ENCODE measurements at places on chromosomes 7 and 10. TPM values are rescaled to one million over a fixed set of nuclear protein-coding genes. Genes with fewer than 3 reads are reported as not detected.
A peak's percentile ranks its signal among the peaks of the same experiment; 100 is the strongest.

DNA sequence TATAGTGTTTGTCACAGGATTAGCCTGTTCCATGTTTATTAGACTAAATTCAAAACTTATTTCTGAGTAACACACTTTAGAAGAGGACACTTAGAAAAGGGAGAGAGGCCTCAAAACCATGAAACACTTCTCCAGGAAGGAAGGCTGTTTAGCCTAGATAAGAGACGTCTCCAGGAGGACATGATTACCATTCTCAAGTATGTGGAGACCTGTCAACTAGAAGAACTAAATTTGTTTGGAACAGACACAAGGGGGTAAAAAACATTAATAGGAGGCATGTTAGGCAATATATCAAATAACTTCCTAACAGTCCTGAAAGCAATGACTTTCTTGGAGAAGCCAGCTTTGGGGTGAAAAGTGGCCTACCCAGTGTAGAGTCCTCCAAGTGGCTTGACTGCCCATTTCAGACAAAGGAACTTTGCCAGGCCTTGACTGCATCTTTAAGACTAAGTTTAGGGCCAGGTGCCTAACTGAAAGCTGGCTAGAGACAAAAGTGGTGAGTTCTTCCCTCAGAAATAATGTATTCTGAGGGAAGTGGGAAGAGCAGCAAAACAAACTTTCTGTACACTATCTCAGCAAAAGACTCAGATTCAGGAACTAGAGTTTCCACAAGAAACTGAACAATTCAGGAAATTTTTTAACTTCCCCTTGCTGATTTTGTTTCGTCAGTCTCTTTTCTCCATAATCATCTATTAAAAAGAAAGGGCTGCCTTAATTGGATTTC, 11.8 kb downstream of the NCOA4 start:
- peak overlapping the region; percentile 60 for H3K4me3 ChIP-seq
- H3K27me3 ChIP-seq, result no peaks in the 10 kb centered on the region
- peaks cover 34% of the 10 kb centered on the region for H3K36me3 ChIP-seq

DNA sequence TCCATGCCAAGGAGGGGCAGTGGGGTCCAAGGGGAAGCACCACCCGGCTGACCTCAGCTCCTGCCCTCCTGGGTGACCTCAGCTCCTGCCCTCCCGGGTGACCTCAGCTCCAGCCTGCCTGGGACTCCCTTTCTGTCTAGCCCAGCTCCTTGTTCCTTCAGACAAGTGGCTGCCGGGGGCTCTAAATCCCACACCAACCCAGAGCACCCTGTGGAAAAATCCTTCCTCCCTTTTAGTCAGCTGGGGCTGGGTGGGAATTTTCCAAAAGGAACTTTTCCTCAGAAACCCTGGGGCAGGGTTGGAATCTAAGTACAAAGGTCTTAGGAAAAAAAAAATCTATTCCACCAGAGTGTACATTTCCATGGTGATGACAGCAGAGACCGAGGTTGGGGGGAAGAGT, 36.3 kb downstream of the AKR1B1 start:
- H3K27ac ChIP-seq, result no peak overlapping the region
- H3K4me3 ChIP-seq, result no peak overlapping the region
- H3K36me3 ChIP-seq, result no peaks in the 10 kb centered on the region
- no peak for DNase-seq
- no peaks in the 10 kb centered on the region for H3K27me3 ChIP-seq

DNA sequence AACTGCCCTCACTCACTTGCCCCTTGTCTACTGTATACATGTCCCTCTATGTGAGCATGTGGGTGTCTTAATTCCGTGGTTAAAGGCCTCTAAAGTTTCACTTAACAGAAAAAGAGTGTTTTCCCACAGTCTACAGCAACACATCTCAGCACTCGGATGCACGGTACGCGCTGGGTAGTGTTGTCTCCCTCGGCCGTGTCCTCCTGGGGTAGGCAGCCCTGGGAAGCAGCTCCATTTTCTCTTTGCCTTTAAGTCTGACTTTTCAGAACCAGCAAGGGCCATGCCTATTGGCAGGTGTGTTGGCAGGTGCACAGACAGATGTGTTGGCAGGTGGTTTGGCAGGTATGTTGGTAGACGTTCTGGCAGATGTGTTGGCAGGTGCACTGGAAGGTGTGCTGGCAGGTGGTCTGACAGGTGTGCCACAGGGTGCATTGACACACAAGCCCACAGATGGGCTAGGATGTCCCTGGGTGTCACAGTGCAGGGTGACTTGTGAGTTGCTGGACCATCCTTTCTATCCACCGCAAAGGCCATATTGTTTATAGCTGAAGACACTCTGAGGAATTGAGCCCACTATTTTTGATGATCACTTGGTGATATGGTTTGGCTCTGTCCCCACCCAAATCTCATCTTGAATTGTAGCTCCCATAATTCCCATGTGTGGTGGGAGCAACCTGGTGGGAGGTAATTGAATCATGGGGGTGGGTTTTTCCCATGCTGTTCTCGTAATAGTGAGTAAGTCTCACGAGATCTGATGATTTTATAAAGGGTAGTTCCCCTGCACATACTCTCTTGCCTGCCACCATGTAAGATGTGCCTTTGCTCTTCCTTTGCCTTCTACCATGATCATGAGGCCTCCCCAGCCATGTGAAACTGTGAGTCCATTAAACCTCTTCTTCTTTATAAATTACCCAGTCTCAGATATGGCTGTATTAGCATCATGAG, 296.9 kb downstream of the TNS3 start:
- no peak for DNase-seq
- H3K4me1 ChIP-seq, result peaks cover 21% of the 10 kb centered on the region
- peaks cover 44% of the 10 kb centered on the region for H3K36me3 ChIP-seq
- H3K4me3 ChIP-seq, result no peak overlapping the region
- no peaks in the 10 kb centered on the region for H3K27me3 ChIP-seq

DNA sequence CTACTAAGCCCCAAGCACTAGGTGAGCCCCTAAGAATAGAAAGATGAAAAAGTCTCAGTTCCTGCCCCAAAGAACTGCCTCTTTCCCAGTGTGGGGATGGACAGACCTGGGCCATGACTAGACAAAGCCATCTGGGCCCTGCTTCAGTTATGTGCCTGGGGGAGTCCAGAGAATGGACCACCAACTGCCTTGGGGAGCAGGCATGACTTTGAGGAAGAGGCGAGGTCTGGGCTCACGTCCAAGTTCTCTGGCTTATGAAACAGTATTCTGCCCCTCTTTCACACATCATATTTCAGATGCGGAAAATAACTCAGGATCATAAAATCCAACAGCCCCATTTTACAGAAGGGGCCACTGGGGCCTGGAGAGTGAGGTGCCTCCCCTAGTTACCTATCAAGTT, 80.3 kb downstream of the PLXNA4 start:
- no peak overlapping the region for H3K27ac ChIP-seq
- H3K4me1 ChIP-seq, result no peaks in the 10 kb centered on the region
- no peaks in the 10 kb centered on the region for H3K27me3 ChIP-seq
- no peaks in the 10 kb centered on the region for H3K36me3 ChIP-seq
- DNase-seq, result no peak

- H3K36me3 ChIP-seq, result no peaks in the 10 kb centered on the region
- no peaks in the 10 kb centered on the region for H3K4me1 ChIP-seq
- no peaks in the 10 kb centered on the region for H3K27me3 ChIP-seq
- no peak overlapping the region for H3K4me3 ChIP-seq
- H3K27ac ChIP-seq, result no peak overlapping the region
Observed at GRCh38 chr10:61406736-61407135, 46.4 kb downstream of the TMEM26 start.

DNA sequence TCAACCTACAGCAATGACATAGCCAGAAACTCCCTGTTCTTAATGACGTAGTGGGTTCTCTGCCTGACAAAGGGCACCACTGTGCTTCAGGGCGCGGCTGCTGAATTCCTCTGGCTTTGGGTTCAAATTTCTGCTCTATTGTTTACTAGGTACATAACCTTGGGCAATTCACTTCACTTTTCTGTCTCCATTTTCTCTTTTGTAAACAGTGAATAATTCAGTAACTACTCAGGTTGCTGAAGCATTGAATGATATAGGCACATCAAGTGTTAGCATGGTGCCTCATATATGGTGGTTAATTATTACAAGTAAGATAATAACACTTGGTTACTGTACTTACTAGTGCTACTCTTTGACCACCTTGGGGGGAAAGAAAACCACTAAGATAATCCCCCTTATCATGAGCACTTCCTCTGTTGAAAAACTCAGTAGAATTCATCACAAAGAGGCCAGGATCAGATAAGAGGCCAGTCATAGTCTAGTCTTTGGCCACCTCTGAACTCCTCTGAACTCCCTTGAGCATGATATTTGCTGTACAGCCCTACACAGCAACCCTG, 92.0 kb upstream of the AHR start:
- no peak overlapping the region for H3K4me3 ChIP-seq
- no peaks in the 10 kb centered on the region for H3K27me3 ChIP-seq
- H3K4me1 ChIP-seq, result no peaks in the 10 kb centered on the region
- DNase-seq, result no peak
- no peak overlapping the region for H3K27ac ChIP-seq
- H3K36me3 ChIP-seq, result no peaks in the 10 kb centered on the region

- no peaks in the 10 kb centered on the region for H3K27me3 ChIP-seq
- no peak overlapping the region for H3K4me3 ChIP-seq
- DNase-seq, result no peak
- no peaks in the 10 kb centered on the region for H3K36me3 ChIP-seq
- H3K4me1 ChIP-seq, result no peaks in the 10 kb centered on the region
Observed at GRCh38 chr10:69056129-69056528, 31.8 kb upstream of the SRGN start.

DNA sequence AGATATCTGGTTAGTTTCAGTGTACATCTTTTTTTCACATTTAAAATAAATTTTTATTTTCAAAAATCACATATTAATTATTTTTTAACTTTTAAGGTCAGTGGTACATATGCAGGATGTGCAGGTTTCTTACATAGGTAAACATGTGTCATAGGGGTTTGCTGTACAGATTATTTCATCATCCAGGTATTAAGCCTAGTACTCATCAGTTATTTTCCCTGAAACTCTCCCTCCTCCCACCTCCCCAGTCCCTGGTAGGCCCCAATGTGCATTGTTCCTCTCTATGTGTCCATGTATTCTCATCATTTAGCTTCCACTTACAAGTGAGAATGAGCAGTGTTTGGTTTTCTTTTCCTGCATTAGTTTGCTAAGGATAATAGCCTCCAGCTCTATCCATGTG, 323.0 kb downstream of the C7orf25 start:
- no peaks in the 10 kb centered on the region for H3K4me1 ChIP-seq
- no peak for DNase-seq
- no peaks in the 10 kb centered on the region for H3K27me3 ChIP-seq
- H3K36me3 ChIP-seq, result no peaks in the 10 kb centered on the region
- H3K4me3 ChIP-seq, result no peak overlapping the region

DNA sequence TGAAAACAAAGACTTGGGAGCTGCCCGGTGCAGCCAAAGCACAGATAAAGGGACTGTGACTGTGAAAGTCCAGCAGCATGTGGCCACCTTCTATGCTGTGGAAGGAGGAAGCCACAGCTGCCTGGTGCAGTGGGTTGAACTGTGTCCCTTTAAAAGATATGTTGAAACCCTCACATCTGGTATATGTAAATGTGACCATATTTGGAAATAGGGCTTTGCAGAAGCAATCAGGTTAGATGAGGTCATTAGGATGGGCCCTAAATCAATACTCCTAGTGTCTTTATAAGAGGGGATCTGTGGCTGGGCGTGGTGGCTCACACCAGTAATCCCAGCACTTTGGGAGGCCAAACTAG, 136.9 kb downstream of the GLI3 start:
- H3K4me1 ChIP-seq, result no peaks in the 10 kb centered on the region
- no peak overlapping the region for H3K27ac ChIP-seq
- no peaks in the 10 kb centered on the region for H3K27me3 ChIP-seq
- no peak overlapping the region for H3K4me3 ChIP-seq

DNA sequence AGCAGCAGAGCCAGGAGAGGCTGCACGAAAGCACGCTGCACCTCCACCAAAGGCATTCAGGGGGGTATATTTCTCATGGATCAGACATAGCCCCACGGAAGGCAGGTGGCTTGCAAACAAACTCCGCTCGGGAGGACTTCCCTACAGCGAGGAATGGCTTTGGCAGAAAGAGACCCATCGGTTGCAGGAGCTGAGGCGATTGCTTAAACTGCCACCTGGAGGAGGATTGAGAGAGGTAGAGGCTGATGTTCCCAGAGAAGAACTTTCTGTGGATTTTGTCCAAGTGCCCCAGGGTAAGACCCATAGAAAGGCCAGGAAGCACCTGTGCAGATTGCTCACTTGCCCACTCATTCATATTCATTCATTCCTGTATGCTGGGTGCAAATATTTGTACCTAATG, 89.1 kb downstream of the NEUROD6 start:
- no peak overlapping the region for H3K27ac ChIP-seq
- DNase-seq, result no peak
- H3K4me1 ChIP-seq, result no peaks in the 10 kb centered on the region
- H3K36me3 ChIP-seq, result no peaks in the 10 kb centered on the region
- no peak overlapping the region for H3K4me3 ChIP-seq
- H3K27me3 ChIP-seq, result no peaks in the 10 kb centered on the region

DNA sequence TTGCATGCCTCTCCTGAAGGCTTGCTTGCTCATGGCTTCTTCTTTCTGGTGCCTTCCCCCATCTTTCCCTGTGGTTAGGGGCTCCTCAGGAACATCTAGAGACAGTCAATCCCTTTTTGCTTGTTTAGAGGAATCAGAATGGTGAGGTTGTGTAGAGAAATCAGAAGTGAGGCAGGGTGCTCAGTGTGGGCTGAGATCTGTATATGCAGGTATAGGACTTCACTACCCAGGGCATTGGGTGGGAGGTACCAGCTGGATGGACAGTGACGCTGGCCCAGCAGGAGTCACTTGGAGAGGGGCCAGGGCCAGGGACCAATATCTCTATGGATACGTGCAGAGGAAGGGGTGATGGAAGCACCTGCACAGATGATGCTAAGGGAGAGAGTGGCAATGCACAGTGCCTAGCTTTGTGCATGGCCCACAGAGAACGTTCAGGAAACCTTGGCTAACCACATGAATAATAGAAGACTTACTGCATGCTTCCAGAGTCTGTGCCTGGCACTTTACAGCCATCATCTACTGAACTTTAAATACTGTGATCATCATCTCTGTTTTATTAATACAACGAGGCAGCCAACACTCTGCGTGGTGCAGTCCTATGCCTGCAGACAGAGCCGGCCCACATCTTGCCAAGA, 255.2 kb downstream of the ABCA13 start:
- peaks cover 31% of the 10 kb centered on the region for H3K4me1 ChIP-seq
- no peak overlapping the region for H3K27ac ChIP-seq
- no peak for DNase-seq
- no peaks in the 10 kb centered on the region for H3K36me3 ChIP-seq
- no peaks in the 10 kb centered on the region for H3K27me3 ChIP-seq

- no peak overlapping the region for H3K27ac ChIP-seq
- H3K36me3 ChIP-seq, result 0 out of 2 replicates have a peak, but pooled peaks cover 8% of the 10 kb centered on the region
- no peaks in the 10 kb centered on the region for H3K4me1 ChIP-seq
- H3K4me3 ChIP-seq, result no peak overlapping the region
- no peak for DNase-seq
Observed at GRCh38 chr7:38748056-38748610, 117.0 kb upstream of the AMPH start.

DNA sequence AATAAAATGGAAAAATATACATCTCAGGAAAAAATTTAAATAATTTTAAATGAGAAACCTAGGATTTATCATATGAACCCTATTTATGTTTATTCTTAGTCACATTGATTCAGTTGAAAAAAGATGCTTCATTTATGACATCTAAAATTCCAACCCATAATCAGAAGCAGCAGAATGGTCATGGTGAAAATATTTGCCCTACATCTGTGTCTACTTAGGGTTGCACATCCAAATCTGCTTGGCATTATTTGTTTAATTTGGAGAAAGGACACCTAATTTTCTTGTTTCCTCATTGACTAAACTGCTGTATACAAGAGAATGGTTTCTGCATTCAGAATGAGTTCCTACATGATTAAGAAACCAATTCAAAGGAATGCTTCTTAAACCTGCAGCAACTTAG, 72.9 kb upstream of the SKAP2 start:
- H3K4me3 ChIP-seq, result no peak overlapping the region
- no peaks in the 10 kb centered on the region for H3K36me3 ChIP-seq
- no peak for DNase-seq
- H3K4me1 ChIP-seq, result no peaks in the 10 kb centered on the region
- H3K27me3 ChIP-seq, result no peaks in the 10 kb centered on the region
- H3K27ac ChIP-seq, result no peak overlapping the region

Gene PRKRIP1
- 42.7 TPM for total RNA-seq

Gene CLCN1
- total RNA-seq, result not detected

Gene NT5C3A
- 27.1 TPM for total RNA-seq
